HepG2 (cell line): ENCODE measurements at places on chromosomes 11 and 22. TPM values are rescaled to one million over a fixed set of nuclear protein-coding genes. Genes with fewer than 3 reads are reported as not detected.

DNA sequence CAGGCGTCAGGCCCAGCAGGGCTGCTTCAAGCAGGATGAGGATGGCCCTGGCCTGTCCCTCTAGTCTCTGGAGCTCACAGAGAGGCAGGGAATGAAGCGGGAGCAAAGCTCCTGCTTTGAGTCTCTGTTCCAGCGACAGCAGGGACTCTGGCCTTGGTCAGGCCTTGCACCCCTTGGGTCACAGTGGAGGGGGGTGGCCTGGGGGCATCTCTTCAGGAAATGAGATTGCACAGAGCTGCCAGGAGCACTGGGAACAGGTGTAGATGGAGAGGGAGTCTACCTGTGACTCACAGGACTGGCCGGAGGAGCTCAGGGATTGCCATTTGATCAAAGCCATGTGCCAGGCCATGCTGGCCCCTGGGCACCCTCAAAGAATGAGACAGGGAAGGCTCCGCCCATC, 1.6 kb downstream of the ANO1 start:
- no peaks in the 10 kb centered on the region for H3K36me3 ChIP-seq
- H3K4me3 ChIP-seq = no peak overlapping the region
- peaks cover 2% of the 10 kb centered on the region; the same call in 1 of the 2 replicates for H3K27me3 ChIP-seq
- H3K4me1 ChIP-seq = no peaks in the 10 kb centered on the region
- DNase-seq = no peak

GRCh38 chr11:13318498-13319295, 41.1 kb downstream of the BMAL1 start:
- no peak overlapping the region for H3K4me3 ChIP-seq
- H3K27ac ChIP-seq = no peak overlapping the region
- H3K4me1 ChIP-seq = peaks cover 19% of the 10 kb centered on the region; the same call in 1 of the 2 replicates
- H3K27me3 ChIP-seq = no peaks in the 10 kb centered on the region; the same call in 1 of the 2 replicates

DNA sequence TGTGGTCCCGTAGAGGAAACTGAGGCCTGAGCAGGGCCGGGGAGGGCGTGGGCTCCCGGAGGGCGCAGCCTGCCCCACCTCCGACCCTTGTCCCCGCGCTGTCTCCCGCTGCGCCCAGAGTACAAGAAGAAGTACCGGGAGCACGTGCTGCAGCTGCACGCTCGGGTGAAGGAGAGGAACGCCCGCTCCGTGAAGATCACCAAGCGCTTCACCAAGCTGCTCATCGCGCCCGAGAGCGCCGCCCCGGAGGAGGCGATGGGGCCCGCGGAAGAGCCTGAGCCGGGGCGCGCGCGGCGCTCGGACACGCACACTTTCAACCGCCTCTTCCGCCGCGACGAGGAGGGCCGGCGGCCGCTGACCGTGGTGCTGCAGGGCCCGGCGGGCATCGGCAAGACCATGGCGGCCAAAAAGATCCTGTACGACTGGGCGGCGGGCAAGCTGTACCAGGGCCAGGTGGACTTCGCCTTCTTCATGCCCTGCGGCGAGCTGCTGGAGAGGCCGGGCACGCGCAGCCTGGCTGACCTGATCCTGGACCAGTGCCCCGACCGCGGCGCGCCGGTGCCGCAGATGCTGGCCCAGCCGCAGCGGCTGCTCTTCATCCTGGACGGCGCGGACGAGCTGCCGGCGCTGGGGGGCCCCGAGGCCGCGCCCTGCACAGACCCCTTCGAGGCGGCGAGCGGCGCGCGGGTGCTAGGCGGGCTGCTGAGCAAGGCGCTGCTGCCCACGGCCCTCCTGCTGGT, 1.9 kb downstream of the NLRP6 start:
- peaks cover 7% of the 10 kb centered on the region for H3K27me3 ChIP-seq
- no peaks in the 10 kb centered on the region for H3K36me3 ChIP-seq
- peaks cover 16% of the 10 kb centered on the region for H3K4me1 ChIP-seq
- no peak for DNase-seq

GRCh38 chr22:32165681-32166080, 6.6 kb upstream of the C22orf42 start:
- H3K4me3 ChIP-seq = no peak overlapping the region
- peaks cover 8% of the 10 kb centered on the region; the same call in 1 of the 3 replicates for H3K27me3 ChIP-seq
- DNase-seq = no peak
- H3K27ac ChIP-seq = no peak overlapping the region

- no peak overlapping the region for H3K4me3 ChIP-seq
- H3K4me1 ChIP-seq = no peaks in the 10 kb centered on the region
- no peak overlapping the region for H3K27ac ChIP-seq
- H3K36me3 ChIP-seq = no peaks in the 10 kb centered on the region
- H3K27me3 ChIP-seq = peaks cover 37% of the 10 kb centered on the region; the same call in 2 of the 3 replicates
- DNase-seq = no peak
These were observed 41.3 kb upstream of the ETS1 start for GRCh38 chr11:128628686-128629085.

The CCDC116 gene
- total RNA-seq = 0.33 TPM in 1 of 2 replicates, not detected in the other
